ENCODE measurements at places on chromosomes 12 and 14.

- DNase-seq = no peak
Observed at GRCh38 chr12:100127766-100128511, 14.7 kb downstream of the BLTP3B start.

DNA sequence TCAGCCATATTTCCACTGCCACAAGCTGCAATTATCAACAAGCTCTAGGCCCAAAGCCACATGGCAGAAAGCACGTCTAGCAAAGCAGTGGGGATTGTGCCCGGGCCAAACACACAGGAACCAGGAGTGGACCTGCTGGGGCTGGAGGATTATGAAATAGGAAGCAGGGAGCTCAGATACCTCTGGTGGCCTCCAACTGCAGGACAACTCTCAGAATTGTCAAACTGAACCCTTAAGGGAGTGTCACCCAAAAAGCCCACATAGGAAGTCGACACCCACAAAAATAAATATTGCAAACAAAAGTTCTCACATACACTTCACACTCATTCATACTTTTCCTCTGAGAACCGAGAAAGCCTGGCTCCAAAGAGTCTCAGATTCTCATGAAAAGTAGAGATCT lies 26.1 kb downstream of the KCTD10 start:
- DNase-seq = no peak

- DNase-seq = no peak
Observed at GRCh38 chr14:50920482-50921230, 23.6 kb downstream of the PYGL start.

DNA sequence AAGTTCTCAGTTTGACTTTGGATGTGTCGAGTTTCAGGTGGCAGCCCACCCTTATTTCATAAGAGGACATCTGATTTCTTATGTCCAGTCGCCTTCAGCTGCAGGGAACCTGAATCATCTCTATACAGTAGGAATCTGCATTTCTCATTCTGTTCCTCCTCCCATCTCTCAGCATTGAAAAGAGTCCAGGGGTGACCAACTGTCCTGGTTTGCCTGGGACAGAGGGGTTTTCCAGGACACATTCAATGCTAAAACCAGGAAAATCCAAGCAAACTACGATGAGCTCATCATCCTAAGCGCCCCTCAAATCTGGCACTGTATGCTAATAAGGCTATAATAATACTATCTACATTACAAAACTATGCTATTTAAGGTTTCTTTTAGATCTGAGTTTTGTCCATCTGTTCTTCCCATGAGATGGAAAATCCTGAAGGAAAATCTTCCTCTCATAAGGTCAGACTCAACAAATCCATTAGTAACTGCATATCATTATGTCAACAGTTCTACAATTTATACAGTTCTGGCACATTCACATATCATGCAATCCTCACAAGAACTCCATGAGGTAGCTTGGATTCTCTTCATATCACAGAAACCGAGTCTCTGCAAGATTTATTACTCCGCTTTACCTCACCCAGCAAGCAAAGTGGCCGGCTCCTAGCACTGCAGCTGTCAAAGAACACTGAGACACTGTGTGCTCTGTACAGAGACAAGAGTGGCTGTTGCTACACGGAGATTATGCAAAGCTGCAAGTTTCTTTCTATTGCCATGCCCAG lies 15.6 kb upstream of the CALM1 start:
- no peak for DNase-seq

DNA sequence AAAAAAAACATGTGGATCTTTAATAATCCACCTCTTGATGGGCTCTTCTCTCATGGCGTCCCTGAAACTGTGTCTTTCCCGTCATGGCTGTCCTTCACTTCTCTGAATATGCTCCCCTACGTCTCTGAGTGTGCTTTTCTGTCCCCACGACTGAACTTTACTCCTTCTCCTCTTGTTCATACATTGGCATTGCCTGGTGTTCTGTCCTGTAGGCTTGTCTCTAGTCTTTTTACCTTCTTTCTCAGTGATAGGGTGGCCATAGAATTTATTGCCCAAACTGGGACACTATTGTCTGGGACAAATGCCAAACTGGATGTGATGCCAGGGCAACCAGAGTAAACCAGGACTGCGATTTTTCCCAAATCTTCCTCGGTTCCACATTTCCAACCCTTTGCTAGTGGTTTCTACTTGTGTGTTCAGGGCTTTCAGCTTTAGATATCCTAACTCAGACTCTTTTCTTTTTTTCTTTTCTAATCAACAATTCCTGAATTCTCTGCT lies 202.2 kb downstream of the ATP23 start:
- no peak for DNase-seq

DNA sequence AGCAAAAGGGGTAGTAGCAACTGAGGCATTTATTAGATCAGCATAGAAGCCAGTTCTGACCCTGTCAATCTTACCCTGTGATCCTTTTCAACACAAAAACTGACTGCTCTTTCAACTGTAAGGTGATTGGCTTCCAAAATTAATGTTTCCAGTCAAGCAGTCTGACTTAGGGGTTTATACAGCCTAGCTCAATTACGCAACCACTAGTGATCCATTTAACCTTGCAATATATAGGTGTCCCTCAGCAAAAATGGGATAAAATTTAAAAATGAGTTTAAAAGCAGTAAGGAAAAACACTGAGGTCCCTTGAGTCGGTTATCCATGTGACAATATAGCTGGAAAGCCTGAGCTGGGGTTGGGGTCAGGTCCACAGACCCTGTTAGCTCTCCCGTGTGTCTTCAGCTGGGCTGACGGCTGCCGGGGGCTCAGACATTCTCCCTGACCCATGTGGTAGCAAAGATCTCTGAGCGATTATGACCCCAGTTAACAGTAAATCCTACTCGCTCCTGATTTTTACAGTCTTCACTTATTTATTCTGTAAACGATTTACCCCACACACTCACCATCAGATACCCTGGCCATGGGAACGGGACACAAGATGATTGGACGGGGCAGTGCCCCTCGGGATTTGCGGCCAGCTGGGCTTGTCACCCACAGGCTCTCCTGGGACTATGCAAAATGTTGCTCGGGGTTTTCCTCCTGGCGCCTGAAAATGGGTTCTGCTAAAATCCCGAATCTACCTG lies 16.6 kb downstream of the ADGRD1 start:
- DNase-seq = no peak

DNA sequence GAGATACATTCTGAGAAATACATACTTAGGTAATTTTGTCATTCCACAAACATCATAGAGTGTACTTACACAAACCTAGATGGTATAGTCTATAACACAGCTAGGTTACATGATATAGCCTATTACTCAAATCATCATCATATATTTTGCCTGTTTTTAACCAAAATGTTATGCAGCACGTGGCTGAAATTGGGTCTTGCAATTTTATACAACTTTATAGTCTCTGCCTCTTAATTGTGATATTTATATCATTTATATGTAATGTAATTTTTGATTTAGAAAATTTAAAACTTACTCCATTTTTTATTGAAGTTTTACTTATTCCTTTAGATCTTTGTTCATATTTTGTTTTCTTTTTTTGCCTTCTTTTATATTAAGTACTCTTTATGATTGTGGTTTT lies 350.7 kb upstream of the DCN start:
- no peak for DNase-seq

GRCh38 chr12:122899887-122900286 lies 4.0 kb upstream of the VPS37B start:
- DNase-seq = no peak

DNA sequence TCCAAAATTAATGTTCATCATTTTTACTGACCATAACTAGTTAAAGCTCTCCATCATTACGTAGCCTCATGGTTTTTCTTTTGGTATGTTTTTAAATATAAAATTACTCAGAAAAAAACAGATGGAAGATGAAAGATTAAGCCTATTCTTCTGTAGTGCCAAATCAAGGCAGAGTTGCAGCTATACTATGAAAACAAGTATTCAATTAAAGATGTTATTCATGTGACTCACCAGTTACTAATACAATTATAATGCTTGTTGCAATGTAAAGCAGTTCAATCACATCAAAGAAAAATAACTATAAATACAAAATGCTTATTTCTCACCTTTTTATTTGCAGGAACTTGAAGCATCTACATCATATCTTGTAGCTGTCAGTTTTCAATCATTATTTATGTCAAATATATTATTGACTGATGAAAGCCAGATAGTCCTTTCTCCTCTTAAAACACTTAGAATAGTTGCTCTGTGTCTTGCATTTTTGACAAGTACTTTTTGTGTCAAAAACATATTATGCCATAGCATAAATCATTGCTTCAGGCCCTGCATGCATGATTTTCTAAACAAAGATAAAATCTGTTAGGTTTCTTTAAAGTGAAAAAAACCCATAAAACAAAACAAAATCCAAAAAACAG lies 36.0 kb upstream of the TRHDE start:
- DNase-seq = no peak

DNA sequence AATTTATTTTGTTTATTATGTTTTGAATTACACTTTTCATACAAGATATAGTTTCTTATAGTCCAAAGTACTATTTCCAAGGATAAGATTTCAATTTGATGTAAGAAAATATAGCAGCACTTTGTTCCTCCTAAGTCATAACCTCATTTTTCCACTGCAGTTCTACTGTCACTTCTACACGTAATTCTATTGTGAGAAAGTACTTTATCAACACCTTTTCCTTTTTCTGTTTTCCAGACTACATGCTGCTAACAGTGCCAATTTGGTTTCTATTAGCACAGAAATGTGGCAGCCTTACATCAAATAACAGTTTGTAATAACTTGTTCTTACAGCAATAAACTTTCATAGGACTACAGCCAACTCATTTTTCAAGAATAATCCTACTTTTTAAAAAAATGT lies 45.0 kb downstream of the RPS6KA5 start:
- no peak for DNase-seq

DNA sequence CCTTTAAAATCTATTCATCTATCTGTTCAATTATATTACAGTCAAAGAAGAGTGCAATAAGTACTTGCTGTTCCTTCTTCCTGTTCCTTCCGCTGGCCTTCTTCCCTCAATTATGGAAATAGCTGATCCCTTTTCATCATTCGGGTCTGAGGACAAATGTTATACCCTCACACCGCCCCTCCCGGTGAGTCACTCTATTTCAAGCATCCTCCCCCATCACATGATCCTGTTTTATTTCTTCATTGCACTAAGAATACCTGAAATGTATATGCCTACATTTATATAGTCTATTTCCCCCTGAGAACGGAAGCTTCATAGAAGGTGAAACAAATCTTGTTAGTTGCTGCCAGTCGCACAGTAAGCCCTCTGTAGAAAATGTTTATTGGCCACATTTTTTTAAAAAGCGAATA lies 2.5 kb downstream of the SLC38A1 start:
- DNase-seq = peak; percentile 23

DNA sequence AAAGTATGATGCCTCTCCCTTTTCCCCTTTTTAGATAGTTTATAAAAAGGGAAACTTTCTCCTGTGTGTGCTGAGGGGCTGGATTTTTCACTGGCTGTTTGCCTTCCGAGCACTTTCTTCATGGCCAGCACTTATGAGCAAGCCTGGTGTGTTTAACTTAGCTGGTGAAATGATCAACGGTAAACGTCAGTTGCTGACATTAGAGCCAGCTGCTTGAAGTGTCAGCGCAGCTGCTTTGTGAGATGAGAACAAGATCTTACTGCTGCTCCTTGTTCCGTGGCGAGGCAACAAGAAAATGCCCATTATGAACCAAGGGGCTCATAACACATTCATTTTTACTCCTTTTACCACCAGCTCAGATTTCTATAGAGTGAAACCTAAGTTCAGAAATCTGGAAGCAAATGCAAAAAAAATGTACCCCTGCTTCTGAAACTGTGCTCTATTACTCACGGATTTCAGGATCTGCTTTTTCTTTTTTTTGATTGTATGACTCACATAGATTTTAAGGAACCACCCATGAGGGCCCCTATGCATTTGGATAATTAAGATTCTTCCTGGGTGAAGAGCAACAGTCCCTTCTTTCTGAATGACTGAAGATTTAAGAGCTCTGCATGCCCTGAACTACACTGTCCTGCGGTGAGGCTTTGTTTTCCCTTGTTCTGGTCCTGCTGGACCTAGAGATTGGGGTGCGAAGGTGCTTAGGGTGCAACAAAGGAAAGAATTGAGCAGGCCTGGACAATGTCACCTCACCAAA lies 74.3 kb upstream of the CPM start:
- DNase-seq = peak; percentile 54

GRCh38 chr12:46110928-46111699 lies 120.7 kb upstream of the SCAF11 start:
- DNase-seq = no peak

- no peak for DNase-seq
Observed at GRCh38 chr12:45326358-45326975, 110.6 kb downstream of the ANO6 start.

DNA sequence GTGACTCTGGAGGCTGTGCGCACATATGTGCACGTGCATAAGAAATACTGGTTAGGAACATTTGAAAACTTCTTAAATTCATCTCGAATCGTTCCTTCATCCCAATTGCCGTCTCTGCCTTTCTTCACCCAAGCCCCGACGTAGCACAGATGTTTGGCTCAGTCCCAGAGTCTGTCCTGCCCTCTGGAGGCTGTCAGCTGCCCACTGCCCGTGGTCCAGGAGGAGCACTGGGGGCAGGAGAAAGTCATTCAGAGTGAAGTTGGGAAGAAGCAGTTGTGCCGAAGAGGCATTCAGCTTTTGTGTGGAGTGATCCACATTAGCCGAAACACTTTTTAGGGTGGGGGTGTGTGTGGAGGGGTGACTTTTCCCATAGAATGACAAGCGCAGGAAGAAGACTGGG lies 124.9 kb downstream of the TSPAN9 start:
- no peak for DNase-seq

GRCh38 chr14:81312289-81312876 lies 87.7 kb downstream of the STON2 start:
- DNase-seq = no peak

DNA sequence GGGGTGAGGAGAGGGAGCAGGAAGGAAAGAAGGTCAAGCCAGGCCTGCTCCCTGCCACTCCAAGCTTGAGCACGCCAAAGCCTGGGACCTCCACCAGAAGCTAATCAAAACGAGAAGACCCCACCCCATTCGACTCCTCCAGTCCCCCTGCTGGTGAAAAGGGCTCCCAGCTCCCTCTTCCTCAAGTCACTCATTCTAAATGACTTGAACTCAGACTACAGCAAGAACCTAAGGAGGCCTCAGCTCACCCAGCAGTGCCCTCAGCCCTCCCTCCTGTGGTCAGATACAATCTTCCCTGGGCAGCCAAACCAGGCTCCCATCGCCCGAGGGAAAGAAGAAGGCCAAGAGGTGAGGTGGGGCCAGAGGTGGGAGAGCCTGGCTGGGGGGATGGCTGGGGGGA lies 17.4 kb downstream of the HDAC7 start:
- no peak for DNase-seq

GRCh38 chr14:51931308-51931707 lies 58.0 kb upstream of the RTRAF start:
- no peak for DNase-seq

DNA sequence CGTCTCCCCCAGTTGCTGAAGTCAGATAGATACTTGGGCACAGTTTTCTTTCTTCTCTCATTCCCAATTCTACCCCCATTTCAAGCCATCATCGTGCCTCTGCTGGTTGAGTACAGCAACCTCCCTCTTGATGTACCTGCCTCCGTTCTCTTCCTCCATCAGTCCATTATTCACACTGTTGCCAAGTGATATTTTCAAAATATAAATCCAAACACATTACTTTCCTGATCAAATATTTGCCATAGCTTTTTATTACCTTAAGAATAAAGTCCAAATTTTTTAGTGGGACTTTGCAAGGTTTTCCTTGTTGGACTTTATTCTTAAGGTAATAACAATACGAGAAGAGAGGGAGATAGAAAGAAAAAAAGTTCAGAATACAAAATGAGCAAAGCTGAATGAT lies 18.6 kb upstream of the SSPN start:
- no peak for DNase-seq
